Inflammatory macrophage (primary cell): ENCODE measurements at places on chromosomes 12 and 14.

- peak; percentile 36 for DNase-seq
Measured at GRCh38 chr12:107564946-107565345, 120.7 kb upstream of the PWP1 start.

DNA sequence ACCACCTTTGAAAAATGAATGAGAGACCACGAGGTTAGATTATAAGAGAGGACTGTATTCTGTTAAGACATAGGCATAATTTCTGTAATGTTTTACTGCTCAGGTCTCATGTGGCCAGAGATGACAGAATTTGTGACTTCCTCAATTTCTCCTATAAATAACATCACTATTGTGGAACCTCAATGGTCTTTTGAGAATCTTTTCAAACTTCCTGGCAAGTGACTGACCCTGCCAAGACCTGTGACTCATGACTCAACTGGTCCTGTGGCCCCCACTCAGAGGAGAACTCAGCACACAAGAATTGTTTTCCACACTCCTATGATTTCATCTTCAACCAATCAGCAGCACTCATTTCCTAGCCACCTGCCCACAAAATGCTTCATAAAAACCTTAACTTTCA is 508.2 kb upstream of the ATP2B1 start:
- DNase-seq: peak; percentile 92

DNA sequence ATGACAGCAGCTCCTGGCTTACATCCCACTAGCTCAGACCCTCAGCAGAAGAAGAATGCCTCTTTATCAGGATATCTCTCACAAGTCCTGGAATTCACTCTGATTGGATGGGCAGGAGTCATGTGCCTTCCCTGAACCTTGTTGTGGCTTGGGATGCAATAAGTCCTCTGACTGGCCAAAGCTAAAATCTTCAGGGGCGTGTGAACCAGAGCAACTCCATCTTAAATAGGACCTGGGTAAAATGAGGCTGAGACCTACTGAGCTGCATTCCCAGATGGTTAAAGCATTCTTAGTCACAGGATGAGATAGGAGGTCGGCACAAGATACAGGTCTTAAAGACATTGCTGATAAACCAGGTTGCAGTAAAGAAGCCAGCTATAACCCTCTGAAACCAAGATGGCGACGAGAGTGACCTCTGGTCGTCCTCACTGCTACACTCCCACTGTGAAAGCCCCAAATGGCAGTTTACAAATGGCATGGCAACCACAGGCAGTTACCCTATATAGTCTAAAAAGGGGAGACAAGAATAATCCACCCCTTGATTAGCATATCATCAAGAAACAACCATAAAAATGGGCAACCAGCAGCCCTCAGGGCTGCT is 60.4 kb upstream of the FICD start:
- no peak for DNase-seq

DNA sequence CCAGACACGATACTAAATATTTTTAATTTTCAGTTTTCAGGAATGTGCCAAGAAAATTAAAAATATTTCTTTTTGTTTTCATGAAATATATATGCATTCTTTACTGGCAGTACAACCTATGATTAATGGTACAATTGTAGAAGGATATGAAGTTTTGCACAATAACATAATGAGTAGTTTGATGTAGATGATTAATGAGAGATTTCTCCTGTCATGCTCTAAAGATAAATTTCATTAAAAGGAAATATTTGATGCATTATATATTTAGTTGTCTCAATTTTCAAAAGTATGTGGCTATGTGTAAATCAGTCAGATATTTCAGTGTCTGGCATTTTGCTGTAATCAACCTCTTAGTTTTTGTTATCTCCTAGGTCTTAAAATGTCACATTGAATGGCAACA is 940.2 kb upstream of the MDGA2 start:
- no peak for DNase-seq

- DNase-seq: no peak
Measured at GRCh38 chr12:69880571-69880970, 55.5 kb downstream of the MYRFL start.

- peak; percentile 96 for DNase-seq
Measured at GRCh38 chr12:7989827-7990491, 42.6 kb upstream of the FOXJ2 start.

GRCh38 chr12:33752854-33753253 is 269.4 kb upstream of the ALG10 start:
- DNase-seq: no peak

DNA sequence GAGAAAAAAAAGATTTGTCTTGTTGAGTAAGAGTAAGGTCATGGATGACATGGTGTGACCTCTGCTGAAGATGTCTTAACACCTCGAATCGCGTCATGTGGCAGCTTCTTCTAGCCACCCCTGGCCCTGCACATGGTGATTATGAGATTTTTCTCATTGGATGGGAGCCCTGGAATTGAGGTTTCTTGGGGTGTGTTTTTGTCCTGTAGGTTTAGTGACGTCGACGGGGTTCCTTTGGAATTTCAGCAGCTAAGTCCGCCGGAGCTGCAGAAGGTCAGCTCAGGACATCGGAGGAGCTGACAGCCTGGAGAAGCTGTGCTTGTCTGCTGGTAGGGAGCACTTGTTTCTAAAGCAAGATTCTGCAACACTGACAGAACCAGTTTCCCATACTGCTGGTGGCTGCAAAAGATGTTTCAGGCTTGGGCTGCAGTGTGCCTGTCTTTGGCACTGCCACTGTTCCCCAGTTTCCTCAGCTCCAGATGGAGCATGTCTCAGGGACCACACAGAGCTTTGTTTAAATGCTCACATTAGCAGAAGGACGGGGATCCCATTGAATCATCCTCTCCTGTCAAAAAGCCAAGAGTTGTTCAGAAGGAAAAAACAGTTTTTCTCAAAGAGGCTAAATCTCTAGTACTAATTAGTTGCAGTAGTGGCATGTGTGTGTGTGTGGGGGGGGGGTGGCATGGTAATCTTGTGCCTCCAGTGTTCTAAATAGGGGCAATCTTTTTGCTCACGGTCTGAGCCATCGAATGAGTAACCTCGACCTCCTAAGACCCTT is 5.2 kb upstream of the FOS start:
- DNase-seq: peak; percentile 51

- DNase-seq: no peak
Measured at GRCh38 chr14:50804181-50804721, 26.7 kb downstream of the NIN start.

DNA sequence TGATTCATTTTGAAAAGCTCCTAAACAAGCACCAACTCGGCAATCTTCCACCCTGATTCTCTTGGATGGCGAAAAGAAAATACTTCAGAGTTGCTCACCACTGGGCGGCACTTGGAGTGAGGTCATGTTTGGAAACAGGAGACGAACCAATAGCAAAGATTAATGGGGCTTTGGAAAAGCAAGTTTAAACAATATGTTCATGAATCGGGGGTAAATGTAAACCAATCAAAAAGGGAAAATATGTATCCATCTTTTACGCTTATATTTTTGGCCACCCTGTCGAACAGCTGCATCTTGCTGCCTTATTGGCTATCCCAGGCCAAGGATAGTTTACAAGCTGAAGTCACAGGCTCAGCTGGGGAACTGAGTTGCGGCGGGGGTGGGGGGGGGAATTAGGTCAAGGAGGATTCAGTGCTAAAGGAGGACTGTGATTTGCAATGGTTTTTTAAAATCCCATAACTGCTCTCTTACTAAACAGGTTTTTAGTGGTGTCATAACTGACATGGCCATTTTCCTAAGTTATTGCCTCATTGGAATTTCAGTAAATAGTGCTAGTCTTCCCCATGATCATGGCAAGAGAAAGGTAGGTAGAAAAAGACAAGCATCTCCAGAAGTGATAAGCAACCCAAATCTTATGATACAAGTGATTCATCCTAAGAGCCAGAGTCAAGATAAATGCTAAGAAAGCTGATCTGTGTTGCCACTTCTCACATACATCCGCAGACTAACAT is 210.6 kb downstream of the PHLDA1 start:
- DNase-seq: no peak

DNA sequence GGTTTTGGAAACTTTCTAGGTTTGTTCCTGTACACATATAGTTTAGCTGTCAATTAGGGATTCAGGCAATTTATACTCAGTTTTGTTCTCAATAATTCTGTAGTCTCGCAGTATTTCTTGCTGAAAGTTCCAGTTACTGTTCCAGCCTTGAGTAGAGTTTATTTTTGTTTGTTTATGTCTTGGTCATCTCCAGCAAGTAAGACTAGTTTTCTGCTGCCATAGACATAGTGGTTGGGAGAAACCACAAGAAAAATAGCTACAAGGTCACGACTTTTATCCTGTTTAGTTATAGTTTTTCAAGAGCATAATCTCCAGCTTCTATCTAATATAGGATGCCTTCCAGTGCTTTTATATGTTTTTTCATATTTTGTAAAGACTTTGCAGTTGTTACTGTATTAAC is 99.6 kb upstream of the FOXG1 start:
- no peak for DNase-seq

DNA sequence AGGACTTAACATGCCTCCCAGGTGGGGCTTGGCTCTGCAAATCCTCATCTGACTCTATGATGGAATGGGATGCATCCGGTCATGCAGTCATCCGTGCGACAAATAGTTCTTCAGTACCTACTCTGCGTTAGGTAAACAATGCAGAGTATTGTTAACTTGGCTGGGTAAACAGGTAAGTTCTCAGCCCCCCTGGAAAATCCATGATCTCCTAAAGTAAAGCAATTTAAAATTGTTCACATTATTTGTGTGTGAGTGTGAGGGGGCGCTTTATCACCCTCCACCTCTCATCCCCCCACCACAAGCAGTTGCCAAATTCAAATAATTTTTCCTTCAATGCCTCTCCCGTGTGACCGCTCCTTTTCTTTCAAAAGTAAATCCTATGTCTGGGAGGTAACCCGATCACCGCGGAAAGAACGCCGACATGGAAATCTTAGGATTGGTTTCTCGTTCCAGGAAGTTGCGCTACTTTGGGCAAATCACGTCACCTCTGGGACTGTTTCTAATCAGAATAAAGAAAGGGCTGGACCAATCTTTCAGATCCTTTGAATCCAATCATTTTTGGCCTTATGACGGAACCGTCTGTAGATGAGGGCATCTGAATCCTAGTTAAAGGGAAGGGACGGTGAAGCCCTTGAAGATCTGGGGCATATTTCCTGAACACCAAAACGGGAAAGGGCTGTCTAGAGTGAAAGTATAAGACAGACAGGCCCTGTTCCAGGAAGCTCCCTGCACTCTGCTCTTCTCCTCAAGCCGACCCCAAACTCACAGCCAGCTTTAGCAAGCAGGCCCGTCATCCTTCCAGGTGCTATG is 44.0 kb upstream of the SINHCAF start:
- DNase-seq: no peak

GRCh38 chr12:104568935-104569334 is 112.2 kb downstream of the CHST11 start:
- DNase-seq: no peak

DNA sequence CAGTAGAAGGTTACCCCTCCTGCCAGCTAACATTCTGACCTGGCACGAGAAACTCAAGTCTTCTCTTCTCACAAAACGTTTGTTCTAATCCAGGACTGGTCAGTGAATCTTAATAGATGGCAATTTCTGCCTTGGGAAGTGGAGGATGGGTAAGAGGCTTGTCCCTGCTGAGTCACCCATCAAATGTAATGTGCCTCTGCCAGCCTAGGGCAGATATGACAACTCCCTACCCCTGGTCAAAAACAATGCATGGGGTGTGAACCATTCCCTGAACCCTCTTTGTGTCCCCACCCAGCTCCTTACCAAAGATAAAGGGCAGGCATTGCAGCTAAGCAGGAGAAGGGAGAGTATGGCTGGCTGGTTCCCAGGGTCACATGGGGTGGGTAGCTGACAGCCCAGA is 1052.9 kb downstream of the GALC start:
- no peak for DNase-seq

GRCh38 chr14:74438351-74438915 is 12.4 kb upstream of the SYNDIG1L start:
- no peak for DNase-seq
